ENCODE measurements at places on chromosomes 5 and 9.

DNA sequence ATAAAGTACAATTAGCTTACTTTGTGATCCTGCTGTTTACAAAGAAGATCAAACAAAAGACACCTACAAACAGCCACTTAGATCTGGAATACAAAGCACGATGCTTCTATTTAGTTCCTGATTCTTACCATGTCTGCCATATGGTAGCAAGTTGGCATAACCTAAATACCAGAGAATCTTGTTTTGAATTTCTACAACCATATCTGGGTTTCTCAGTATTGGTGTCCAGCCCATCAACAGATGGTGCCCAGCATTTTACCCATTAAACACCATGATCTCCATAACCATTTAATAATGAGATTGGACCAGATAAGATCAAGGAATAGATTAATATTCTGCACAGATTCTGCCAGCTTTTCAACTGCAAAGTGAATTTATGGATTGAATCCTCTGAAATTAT is 29.8 kb downstream of the SLC24A2 start:
- DNase-seq: no peak

- peak; percentile 95 for DNase-seq
Observed at GRCh38 chr9:136244122-136244968, 1.3 kb downstream of the QSOX2 start.

GRCh38 chr5:56406221-56406620 is 173.1 kb upstream of the ANKRD55 start:
- DNase-seq: no peak

DNA sequence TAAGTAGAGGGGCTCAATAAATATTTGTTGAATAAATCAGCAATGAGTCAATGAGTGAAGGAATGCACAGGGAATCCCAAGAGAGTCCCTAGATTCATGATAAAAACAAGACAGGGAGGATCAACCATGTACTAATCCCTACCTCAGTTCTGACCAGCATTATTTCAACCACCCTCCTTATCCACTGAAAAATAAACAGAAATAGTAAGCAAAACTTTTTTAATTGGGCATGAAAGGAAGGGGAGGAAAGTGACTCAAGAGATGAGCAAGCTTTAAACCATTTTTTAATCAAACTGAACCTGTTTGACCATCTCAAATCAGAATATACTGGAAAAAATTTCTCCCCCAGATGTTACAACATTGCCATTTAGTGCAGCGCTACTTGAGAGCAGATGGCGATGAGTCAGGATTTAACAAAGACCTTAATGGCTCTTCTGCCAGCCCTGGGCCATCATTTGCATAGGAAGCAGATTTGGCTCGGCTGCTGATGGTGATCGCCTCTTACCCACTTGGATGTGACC is 194.8 kb upstream of the SLC30A5 start:
- no peak for DNase-seq

GRCh38 chr5:76556511-76557221 is 66.5 kb downstream of the F2RL2 start:
- no peak for DNase-seq

- DNase-seq: peak; percentile 28
Observed at GRCh38 chr9:109107402-109108240, 12.1 kb downstream of the TMEM245 start.
